ENCODE measurements at places on chromosomes 16 and 17.
A peak's percentile ranks its signal among the peaks of the same experiment; 100 is the strongest.

GRCh38 chr17:83002118-83002805, 77.1 kb upstream of the METRNL start:
- no peak for DNase-seq

DNA sequence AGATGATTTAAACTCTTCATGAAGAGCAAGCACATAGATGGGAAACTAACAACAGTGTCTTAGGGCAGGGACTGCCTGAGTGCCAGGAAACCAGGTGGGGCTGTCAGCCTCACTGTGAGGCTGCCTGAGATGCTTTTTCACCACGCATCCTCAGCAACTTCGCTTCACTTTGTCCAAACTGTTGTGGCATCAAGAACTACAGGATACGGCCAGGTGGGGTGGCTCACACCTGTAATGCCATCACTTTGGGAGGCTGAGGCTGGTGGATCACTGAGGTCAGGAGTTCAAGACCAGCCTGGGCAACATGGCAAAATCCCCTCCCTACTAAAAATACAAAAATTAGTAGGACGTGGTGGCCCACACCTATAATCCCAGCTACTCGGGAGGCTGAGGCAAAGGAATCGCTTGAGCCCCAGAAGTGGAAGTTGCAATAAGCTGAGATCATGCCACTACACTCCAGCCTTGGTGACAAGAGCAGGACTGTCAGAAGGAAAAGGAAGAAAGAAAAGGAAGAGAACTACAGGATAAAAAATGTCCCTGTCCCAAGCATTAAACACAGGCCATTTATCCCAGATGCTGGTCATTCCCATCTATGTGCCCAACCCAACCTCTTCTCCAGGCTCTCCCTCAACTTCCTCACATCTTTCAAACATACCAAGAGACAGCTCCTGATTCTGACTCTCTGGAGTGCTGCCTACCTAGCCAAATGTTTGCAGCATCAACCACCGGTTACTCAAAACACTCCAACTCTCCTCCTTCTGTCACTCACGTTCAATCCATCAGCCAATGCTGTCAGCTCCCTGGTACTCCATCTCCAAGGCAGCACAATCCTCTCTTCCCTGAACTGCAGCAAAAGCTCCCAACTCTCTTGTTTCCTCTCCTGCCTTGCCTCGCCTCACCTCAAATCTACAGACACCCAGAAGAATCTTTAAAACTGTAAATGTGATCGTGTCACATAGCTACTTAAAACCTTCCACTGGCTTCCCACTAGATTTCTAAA, 1.6 kb downstream of the EIF4A3 start:
- no peak for DNase-seq

DNA sequence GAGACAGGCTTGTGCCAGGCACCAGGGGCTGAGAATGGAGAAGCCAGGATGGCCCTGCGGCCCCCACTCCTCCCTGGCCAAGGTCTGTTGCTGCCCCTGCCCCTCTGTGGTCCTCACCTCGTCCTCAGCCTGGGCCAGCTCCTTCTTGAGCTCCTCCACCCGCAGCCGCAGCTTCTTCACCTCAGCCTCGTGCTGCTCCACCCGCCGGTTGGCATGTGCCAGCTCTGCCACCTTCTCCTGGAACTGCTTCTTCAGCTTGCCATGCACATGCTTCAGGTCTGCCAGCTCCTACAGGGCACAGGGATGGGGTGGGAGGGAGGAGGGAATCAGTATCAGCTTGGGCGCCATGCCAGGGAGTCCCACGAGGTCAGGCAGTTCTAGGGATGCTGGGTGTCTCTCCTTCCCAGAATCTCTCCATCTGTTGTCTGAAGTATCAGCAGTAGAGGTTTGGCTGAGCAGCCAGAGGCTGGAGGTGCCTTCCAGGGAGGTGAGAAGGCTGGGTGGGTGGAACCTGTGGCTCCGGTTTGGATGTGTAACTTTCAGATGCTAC, 20.1 kb downstream of the CCDC102A start:
- no peak for DNase-seq

DNA sequence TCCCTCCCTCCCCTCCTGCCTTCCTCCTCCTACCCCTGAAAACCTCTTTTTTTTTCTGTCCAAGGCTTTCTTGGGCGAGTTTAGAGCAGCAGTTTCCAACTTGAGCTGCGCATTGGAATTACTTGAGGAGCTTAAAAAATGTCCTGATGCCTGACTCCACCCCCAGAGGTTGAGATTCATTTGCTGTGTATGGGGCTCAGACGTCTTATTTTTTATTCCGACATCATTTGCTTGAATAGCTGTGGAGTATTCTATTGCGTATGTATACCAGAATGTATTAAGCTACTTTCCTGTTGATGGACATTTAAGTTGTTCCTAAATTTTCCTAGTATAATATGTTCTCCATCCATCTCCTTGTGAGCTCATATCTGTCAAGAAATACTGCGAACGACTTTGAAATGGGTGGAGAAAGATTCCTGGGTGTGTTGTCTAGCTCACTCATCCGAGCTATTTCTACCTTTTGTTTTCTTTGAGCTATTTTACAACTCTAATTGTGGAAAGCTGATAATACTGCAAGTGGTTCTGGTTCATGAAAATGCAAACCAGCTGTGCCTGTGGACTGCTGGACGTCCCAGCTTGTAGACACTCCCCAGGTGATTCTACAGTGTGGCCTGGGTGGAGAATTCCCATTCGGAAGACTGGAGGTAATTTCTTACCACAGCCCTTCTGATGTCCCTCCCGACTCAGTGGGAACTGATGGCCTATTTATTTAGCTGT, 40.5 kb downstream of the CMIP start:
- DNase-seq = no peak

GRCh38 chr16:35636480-35637230, 2177.2 kb downstream of the TP53TG3F start:
- no peak for DNase-seq

- no peak for DNase-seq
Observed at GRCh38 chr16:9048302-9048700, 43.1 kb upstream of the HAPSTR1 start.

DNA sequence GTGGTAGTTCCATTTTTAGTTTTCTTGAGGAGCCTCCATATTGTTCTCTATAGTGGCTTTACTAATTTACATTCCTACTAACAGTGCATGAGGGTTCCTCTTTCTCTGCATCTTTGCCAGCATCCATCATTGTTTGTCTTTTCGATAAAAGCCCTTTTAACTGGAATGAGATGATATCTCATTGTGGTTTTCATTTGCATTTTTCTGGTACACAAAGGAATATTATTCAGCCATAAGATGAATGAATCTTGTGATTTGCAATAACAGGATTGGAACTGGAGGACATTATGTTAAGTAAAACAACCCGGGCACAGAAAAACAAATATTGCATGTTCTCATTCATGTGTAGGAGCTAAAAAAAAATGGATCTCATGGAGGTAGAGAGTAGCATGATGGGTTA, 31.6 kb downstream of the ITGAM start:
- no peak for DNase-seq

DNA sequence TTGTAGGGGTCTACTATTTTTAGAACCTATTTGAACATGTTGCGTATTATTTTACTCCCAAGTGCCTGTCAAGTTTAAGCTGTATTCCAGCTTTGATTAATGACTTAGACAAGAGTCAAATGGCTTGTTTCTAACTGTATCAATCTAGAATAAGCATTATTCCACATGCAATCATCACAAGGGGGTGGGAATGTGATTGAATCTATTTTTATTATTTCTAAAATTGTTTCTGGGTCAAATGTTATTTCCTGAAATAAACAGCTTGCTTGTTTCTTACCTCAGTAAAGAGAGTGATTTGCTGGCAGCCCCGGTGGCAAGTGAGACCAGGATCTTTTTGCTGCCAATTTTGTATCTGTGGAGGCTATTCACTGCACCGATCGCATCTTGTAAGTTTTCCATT, 21.5 kb downstream of the MARF1 start:
- no peak for DNase-seq

GRCh38 chr16:23476289-23476688, 23.3 kb upstream of the COG7 start:
- DNase-seq = no peak

DNA sequence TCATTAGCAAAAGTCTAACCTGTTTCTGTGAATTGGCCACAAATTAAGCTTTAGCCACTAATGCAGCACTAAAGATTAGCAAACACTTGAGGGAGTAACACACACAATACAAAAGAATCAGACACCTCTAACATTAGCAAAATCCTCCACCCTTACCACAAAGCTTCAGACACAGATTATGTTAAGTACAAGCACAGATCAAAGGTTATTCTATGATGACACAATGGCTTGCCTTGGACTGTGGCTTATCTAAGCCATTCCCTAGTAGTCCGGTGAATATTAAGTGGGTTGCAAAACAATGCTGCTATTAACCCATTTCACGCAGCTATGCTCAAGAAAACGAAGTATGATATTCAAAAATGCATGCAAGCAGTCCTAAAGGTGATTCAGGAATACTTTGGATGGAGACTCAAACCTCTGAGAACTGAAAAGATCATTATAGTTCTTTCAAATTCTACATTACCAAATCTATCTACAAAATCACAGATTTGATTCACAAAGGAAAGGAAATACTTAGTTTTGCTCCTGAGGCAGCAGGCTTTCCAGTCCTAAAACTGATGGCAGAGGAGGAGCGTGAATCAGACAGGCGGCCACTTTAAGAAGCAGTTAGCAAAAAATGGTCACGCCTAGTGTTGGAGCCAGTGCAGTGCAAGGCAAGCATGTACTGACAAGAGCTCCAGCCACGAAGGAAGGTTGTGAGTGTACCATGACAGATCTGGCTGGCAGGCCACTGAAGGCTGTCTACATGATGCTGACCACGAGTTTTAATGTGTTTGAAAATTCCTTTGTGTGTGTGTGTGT, 67.2 kb downstream of the PARN start:
- peak; percentile 88 for DNase-seq

DNA sequence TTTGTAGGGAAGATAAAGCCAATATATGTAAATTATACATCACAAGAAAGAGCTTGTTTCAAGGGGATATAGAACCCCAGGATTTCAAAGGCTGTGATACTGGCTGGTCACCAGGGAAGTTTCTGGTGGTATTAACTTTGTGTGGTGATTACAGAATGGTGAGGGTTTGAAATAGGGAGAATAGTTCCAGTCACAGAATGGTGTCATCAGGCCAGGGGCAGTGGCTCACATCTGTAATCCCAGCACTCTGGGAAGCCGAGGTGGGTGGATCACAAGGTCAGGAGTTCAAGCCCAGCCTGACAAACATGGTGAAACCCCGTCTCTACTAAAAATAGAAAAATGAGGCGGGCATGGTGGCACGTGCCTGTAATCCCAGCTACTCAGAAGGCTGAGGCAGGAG, 183.8 kb upstream of the XYLT1 start:
- DNase-seq = no peak

- DNase-seq = no peak
Observed at GRCh38 chr16:74046524-74046923, 250.1 kb upstream of the PSMD7 start.

DNA sequence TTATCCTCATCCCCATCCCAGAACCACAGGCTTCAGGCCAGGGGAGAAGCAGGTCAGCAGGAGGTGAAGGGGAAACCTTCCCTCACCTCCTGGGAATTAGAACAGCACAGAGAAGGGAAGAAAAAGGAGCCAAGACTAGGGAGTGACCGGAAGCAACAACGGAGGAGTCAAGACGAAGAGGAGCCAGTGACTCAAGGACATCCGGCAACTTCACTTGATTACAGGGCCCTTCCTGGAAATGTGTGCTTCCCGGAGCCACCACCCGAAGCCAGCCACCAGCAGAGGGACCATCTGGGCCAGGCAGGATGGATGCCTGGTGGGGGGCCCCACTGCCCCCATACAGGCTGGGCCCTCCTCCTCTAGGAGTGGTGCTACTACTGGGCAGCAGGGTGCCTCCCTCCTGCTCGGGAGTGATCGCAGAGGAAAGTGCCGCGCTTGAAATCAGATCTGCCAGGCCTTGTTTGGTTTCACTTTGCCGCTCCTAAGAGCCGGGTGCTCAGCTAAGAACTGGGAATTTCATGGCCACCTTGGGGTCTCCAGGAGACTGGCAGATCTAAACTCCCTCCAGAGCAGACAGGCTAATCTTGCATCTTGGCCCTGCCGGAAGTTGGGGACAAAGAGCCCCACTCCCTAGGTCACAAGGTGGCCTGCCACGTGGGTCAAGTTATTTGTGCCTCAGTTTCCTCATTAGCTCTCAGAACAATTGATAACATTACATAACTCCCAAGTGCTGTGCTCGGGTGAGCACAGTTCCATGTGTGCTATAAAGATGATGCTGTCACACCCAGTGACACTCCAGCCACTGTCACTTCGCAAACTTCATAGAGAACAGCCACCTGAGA, 6.6 kb downstream of the CDC42EP4 start:
- DNase-seq = peak; percentile 80

DNA sequence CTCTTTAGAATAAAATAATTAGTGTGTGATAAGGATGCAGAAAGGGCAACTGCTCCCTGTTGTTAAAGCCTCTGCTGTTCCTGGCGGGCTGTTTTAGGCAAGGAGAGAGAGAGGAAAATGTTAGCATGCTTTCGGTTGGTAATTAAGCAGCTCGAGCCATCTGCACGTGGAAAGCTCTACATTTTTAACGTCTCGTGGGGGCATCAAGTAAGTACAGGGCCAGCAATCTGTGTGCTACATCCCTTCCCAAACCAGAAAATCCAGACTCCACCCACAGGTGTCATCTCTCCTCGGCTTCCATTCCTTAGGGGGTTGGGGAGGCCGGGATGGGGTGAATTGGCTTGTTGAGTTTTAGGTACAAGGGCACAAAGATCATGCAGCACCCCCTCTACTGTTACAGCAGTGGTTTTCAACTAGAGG, 62.4 kb upstream of the MARCHF10 start:
- DNase-seq = no peak

GRCh38 chr17:58786586-58787295, 31.1 kb downstream of the PPM1E start:
- peak; percentile 83 for DNase-seq

- no peak for DNase-seq
Observed at GRCh38 chr17:79541056-79541850, 69.6 kb downstream of the RBFOX3 start.

DNA sequence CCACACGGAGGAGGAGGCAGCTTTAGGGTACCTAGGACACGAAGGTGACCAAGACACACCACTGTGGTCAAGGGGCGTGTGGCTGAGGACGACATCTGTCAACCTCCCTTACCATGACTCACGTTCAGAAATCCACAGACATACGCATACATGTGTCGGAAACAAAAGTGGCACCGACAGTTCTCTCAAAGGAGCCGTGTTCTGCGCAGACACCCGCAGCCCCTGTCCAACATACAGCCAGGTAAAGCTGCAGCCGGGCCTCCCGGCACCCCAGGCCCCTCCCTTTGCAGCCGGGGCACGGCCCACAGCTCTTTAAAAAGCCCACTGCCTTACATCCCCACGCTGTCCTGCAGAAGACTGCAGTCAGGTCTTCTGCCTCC, 40.5 kb upstream of the KLHDC4 start:
- DNase-seq = no peak
